Large intestine (tissue), 12 donors: ENCODE measurements at places on chromosomes 13 and 19.

- DNase-seq, result no peak
These were observed 3.4 kb upstream of the PRAM1 start for GRCh38 chr19:8505680-8506401.

GRCh38 chr19:3923912-3924311 is 9.0 kb upstream of the NMRK2 start:
- no peak for DNase-seq

DNA sequence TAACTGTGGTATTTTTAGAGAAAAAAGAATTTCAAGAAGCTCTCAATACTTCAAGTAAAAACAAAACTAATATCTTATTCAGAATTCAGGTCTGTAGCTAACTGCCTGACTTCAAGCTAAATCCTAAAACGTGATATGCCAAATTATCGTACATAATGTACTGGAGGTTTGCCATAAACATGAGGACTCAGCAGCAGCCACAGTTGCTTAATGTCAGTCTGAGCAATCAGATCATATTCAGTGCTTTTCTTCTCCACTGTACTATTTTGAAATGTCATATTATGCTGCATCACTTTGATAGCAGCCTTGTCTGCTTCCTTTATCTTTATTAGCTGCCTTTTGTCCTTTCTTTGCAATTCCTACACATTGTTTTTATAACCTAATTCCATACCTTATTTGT is 265.1 kb upstream of the EDNRB start:
- no peak for DNase-seq

- DNase-seq, result no peak
These were observed 66.1 kb downstream of the ATP7B start for GRCh38 chr13:51945149-51945548.

DNA sequence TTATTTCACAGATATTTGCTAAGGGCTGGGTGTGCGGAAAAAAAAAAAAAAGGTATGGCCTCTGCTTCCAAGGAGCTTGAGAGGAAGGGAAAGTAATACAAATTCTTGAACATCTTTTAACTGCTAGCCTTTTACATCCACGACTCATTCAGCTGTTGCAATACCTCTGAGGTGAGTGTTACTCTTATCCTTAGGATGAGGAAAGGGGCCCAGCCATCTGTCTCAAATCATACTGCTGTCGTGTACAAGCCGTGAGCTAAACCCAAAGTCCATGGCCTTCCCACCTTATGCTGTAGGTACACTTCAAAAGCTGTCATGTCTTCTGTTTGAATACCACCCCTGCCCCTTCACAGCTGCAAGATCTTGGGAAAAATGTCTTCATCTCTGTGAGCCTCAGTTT is 146.8 kb downstream of the KCNRG start:
- DNase-seq, result peak; percentile 10

DNA sequence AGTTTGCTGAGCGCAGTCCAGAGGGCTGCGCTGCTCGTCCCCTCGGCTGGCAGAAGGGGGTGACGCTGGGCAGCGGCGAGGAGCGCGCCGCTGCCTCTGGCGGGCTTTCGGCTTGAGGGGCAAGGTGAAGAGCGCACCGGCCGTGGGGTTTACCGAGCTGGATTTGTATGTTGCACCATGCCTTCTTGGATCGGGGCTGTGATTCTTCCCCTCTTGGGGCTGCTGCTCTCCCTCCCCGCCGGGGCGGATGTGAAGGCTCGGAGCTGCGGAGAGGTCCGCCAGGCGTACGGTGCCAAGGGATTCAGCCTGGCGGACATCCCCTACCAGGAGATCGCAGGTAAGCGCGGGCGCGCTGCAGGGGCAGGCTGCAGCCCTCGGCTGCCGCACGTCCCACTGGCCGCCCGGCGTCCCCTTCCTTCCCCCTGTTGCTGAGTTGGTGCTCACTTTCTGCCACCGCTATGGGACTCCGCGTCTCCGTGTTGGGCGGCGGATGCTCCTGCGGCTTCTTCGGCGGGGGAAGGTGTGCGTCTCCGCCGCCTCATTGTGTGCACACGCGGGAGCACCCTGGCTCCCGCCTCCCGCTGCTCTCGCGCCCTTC is 772 bp downstream of the GPC6 start:
- DNase-seq, result peak; percentile 35

GRCh38 chr13:39498471-39499114 is 104.4 kb downstream of the LHFPL6 start:
- no peak for DNase-seq

- peak; percentile 88 for DNase-seq
These were observed 6.9 kb upstream of the ANGPTL4 start for GRCh38 chr19:8357007-8357521.

- DNase-seq, result no peak
These were observed 40.7 kb downstream of the BICRA start for GRCh38 chr19:47649588-47649987.

- DNase-seq, result no peak
These were observed 1.7 kb downstream of the PDX1 start for GRCh38 chr13:27921421-27921960.

DNA sequence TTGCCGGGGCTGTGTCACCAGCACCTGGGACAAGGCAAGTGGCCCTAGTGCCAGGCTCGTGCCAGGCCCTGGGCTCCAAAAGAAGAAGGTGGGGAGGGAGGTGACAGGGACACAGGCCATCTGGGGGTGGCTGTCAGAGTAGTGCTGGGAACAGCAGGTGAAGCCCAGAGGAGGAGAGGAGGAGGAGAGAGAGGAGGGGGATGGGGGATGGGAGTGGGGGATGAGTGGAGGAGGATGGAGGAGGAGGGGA is 18.7 kb downstream of the LSM4 start:
- no peak for DNase-seq

DNA sequence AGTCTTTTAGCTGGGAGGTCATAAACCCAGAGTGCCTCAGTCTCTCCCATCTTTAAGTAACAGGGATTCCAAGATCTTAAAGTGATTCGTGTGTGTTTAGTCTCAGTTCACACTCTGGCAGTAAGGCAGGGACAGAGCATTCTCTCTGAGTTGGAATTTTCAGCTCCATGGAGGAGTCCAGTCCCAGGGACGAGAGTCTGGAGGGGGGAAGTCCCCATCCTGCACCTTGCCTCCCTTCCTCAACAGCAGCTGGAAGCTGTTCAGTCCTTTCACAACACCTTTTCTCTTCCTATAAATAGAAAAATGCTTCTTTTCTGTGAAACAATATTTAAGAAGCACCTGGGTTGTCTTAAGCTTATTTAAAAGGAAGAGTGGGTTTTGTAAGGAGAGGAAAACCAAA is 82.0 kb downstream of the KLF5 start:
- peak; percentile 30 for DNase-seq

GRCh38 chr19:7870571-7871436 is 3.4 kb downstream of the PRR36 start:
- DNase-seq, result peak; percentile 58

- DNase-seq, result peak; percentile 81
These were observed 11.7 kb downstream of the KCNRG start for GRCh38 chr13:50026788-50027473.

GRCh38 chr19:38908911-38909310 is 3.1 kb downstream of the CCER2 start:
- DNase-seq, result no peak

DNA sequence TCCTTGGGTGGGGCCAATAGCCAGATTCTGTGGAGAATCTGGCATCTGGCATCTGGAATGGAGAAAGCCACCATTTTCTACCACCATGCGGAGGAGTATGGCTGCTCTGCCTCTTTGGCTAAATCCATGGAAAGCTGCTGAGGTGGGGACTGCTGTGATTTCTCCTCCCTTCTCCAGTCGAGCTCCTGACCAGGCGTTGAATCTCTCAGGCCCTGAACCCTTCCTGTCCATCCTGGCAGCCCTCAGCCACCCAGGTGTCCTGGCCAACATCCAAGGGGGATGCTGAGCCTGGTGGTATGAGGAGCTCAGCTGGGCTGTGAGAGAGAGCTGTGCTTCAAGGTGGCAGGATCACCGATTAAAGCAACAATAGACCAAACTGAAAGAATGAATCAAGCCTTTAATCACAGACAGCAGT is 17.4 kb upstream of the SIGLEC6 start:
- no peak for DNase-seq

- no peak for DNase-seq
These were observed 16.9 kb downstream of the TMPRSS9 start for GRCh38 chr19:2376784-2377519.

DNA sequence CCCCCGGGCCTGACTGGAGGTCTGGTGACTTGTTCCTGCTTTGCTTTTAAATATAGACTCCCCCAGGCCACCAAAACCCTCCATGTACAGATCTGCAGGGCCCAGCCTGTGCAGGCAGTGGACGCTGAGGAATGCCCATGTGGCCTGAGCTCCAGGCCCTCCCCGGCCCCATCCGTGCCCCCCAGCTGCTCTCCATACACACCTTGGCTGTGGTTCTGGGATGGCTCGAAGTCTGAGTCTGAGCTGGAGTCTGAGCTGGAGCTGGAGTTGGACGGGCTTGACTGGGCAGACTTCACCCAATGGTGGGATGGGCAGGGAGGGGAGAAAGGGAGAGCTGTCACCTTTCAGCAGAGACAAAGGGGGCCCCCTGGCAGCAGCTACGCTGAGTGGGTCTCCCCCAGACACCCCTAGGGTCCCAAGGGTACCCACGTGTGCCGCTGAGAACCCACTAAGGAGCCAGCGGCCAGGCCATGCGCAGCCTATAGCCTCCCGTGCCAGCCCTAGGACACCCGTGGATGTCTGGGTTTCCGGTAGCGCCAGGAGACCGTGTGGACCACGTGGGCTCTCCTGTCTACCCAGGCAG is 61.9 kb downstream of the MLLT1 start:
- no peak for DNase-seq

DNA sequence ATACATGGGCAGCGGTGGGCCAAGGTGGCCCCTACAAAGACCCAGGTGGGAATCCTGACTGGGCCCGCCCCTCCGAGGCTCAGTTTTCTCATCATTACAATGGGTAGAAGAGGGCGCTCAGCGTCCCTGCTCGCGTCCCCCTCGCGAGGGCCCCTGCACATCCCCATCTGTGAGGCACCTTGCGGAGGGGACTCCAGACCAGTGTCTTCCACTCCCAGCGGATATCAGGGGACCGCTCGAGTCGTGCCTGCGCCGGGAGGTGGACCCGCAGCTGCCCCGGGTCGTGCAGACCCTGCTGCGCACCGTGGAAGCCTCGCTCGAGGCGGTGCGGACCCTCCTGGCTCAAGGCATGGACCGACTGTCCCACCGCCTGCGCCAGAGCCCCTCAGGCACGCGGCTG is 15.3 kb upstream of the COLGALT1 start:
- no peak for DNase-seq

GRCh38 chr19:45761714-45762113 is 7.3 kb downstream of the SIX5 start:
- no peak for DNase-seq

DNA sequence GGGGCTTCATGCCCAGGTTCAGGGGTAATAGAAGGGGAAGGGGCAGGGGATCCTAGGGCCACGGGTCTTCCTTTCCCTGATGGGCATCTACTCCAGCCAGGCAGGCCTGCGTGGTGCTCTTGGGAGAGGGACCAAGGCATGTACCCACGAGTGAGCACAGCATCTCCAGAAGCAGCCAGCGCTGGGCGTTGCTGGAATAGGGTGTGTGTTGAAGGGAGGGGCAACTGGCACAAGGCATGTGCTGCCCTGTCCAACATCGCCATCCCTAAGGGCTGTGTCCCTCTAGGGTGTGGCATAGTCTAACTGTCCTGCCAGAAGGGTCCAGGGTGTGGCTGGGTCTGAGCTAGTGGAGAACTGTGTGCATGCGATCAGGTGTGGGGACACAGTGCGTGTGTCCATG is 2.9 kb downstream of the NOTCH3 start:
- no peak for DNase-seq

DNA sequence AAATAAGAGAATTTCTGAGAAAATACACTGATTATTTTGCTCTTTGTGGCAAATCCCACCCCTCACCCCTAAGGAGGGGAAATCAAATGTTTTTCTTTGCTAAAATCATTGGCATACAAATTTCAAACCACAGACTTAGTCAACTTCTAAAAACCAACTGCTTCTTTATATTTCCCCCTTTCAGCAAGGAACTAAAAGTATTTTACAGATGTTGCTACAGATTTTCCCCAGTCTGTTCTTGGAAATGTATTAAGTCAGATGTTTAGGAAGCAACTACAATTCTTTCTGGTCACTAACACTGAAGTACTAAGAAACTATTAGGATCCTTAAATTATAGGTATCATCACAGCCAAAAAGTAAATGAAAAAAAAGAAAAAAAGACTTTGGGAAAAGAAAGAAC is 6.9 kb downstream of the MTMR6 start:
- DNase-seq, result no peak

DNA sequence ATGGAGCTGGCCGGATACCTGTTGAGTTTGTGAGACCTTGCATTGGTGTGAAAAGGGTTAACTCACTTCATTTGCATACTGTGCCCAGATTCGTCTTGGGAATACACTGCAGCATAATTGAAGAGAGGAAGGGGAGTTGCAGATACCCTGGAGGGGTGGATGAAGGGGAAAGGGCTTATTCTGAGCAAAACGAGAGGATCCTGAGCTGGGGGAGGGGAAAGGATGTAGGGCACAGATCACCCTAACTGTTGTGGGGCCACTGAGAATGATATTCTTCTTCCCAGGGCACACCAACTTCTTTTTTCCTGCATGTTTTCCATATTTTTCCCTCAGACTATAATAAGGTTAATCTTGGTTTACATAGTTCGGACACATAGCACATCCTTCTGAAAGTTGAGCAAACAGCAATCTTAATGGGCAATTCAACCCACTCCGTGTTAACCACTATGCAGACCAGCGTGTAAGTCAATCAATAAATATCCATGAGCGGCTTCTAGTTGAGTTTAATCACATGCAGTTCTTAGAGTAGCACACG is 11.7 kb upstream of the PTPRS start:
- DNase-seq, result no peak

DNA sequence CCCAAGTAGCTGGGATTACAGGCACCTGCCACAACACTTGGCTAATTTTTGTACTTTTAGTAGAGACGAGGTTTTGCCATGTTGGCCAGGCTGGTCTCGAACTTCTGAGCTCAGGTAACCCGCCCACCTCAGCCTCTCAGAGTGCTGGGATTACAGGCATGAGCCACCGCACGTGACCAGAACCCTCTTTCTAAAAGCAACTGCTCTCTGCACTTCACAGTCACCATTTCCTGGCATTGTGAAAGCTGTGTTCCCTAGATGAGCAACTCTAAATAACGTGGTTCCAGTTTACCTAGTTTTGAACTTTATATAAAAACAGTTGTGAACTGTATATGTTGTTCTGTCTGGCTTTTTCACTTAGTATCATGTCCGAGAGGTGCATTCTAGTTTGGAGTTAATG is 152.9 kb downstream of the SIPA1L3 start:
- no peak for DNase-seq

DNA sequence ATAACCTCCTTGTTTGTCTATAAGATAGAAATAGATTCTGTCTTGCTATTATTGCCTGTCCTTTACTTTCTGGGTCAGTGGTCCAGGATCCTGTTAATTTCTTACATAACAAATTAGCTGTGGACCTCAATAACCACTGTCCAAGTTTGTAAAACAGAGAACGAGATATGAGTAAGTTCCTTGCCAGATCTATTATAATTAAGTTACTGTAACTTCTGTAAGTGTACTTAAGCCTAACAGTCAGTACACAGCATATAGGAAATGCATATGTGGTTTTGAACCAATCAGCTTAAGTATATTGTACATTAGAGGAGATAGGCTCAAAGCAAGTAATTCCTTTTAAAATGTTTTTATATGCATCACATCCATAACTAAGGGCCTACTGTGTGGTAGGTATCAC is 34.9 kb downstream of the HTR2A start:
- DNase-seq, result no peak

GRCh38 chr13:56166864-56167263 is 973.9 kb upstream of the PRR20A start:
- no peak for DNase-seq
